ENCODE measurements at places on chromosomes 3 and 15.
A peak's percentile ranks its signal among the peaks of the same experiment; 100 is the strongest.

DNA sequence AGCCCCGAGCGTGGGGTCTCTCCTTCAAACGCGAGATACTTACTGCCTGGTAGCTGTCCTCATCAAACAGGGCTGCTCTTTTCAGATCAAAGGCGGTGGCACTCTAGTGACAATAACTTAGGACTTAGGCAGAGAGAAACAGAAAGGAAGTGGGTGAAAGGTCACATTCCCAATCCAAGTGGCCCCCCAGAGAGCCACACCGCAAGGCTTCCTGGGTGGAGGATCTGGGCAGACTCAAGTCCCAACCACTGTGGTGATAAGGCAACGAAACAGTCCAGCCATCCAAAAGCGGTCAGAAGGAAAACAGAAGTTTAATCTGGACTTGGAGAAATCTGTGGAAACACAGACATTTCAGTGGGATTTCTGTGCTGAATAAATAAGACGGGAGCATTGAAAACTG, 227.2 kb downstream of the ADAMTS17 start:
- DNase-seq = peak; percentile 46

DNA sequence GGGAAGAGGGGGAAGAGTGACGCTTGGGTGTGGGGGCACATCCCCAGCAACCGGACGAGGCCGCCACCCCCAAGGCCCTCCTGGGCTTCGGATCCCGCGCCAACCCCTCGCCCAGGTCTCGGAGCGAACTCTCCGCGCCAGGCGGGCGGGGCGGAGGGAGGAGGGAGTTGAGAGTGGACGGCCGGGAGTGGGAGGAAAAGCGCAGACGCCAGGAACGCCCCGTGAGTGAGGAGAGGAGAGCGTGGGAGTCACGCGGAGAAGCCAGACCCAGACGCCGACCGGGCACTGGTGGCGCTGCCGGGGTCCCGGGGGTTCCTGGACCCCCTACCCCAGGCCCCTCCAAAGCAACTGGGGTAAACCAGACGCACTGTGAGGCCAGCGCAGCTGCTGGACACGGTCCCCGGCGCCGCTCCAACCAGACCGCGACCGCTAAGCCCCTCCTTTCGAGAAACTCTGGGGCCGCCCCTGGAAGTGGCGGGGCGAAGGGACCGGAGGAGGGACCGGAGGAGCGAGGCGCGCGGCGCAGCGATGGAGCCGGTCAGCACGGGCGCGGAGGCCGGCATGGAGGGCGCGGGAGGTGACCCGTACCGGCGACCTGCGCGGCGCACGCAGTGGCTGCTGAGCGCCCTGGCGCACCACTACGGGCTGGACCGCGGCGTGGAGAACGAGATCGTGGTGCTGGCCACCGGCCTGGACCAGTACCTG, at the start of gene EFCC1:
EFCC1 (plus strand) TSS at position 204 of the 705 bp plus-strand sequence; CDS start at position 529, 325 bp downstream.
- no peak for DNase-seq

- DNase-seq = no peak
Measured at GRCh38 chr3:185702262-185703225, 116.4 kb downstream of the SENP2 start.

GRCh38 chr15:83764201-83764838, 110.4 kb downstream of the ADAMTSL3 start:
- no peak for DNase-seq

DNA sequence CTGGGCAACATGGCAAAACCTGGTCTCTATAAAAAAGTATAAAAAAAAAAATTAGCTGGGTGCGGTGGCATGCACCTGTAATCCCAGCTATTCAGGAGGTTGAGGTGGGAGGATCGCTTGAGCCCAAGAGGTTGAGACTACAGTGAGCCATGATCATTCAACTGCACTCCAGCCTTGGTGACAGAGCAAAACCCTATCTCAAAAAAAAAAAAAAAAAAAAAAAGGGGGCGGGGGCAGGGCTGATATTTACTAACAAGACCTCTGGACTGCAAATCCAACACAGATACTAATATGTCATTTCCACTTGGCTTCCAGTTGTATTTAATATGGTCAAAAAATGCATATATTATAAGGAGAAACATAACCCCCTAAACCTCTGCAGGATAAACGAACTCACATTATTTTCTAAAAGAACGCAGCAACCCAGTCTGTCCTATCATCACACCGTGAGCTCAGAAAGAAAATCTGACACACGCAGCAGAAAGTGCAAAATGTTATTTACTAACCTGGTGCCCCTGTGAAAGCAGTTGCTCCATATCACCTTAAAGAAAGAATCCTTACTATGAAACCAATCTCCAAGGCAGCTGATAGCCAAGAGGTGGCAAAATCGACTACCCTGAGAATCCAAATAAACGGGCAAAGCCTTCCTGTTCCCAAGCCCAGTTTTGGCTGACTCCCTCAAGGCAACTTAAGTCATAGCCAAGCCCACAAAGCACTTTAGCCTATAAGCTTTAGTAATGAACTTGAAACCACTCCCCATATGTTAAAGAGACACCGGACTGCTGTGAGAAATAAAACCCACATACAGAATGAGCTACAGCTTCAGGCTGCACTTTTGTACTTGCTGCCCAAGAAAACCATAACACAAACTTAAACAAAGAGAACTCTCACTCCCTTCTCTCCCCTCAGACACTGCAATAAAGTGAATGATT, 39.3 kb downstream of the PLD1 start:
- peak; percentile 15 for DNase-seq

GRCh38 chr15:44636976-44637375, 26.5 kb downstream of the SPG11 start:
- DNase-seq = no peak
